ENCODE measurements at places on chromosomes 11 and 22.

DNA sequence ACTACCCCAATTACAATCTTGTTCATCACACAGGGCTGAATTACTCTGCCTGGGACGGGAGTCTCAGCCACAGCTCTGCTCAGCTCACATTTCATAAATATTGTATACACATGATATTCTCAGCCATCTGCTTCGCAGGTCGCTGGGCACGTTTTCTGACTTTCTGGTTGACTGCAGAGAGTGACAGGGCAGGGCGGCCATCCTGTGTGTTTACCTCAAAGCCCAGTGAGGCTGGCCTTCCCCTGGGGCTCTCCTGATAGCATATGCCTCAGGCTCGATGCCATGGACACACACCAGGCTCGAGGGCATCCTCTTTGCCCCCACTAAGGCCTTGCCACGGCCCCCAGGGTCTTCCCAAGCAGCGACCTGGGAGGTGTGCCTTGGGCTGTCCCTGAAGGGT lies 345.0 kb downstream of the CADM1 start:
- DNase-seq: no peak

- no peak for DNase-seq
These were observed 121.3 kb downstream of the MPPED1 start for GRCh38 chr22:43533156-43533530.

DNA sequence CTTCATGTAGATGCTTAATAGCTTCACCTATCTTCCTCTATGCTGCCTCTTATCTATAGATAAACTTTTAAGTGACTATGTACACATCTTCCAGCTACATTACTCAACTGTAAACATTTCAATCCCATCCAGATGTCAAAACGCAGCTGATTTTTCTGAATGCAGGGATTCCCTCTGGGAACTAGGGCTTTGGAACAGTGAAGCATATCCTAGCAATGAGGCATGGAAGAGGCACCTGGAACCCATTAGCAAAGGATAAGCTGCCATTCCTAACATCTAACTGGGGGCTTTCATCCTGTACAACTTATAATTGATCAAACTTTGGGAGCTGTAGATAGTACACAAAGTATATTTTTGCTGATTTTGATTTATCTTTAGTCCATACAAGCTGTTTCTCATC lies 40.8 kb upstream of the OPCML start:
- DNase-seq: no peak

GRCh38 chr11:123301013-123301591 lies 106.1 kb upstream of the CLMP start:
- peak; percentile 75 for DNase-seq

GRCh38 chr11:112785149-112785548 lies 176.1 kb upstream of the NCAM1 start:
- DNase-seq: no peak

DNA sequence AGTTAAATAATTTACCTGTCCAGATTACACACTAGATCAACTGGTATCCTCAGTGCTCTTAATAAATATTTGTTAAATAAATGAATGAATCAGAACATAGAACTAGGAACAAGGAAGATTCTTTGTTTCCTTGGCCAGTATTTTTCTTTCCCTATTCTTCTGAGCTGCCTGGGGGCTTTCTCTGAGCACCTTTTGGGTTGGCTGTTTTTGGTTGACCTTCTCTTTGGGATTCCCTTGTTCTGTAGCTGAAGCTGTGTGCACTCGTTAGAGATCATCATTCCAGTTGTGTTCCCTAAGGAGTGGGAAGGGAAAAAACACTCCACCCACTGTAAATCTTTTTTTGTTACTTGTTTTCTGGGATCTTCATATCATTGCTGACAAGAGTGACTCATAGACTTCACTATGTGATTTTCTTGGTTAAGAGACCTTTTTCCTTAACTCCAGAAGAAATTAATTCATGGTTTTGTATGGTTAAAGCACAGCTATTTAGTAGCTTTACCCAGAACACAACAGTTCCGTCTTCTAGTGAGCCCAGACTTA lies 84.3 kb downstream of the STIM1 start:
- DNase-seq: no peak

DNA sequence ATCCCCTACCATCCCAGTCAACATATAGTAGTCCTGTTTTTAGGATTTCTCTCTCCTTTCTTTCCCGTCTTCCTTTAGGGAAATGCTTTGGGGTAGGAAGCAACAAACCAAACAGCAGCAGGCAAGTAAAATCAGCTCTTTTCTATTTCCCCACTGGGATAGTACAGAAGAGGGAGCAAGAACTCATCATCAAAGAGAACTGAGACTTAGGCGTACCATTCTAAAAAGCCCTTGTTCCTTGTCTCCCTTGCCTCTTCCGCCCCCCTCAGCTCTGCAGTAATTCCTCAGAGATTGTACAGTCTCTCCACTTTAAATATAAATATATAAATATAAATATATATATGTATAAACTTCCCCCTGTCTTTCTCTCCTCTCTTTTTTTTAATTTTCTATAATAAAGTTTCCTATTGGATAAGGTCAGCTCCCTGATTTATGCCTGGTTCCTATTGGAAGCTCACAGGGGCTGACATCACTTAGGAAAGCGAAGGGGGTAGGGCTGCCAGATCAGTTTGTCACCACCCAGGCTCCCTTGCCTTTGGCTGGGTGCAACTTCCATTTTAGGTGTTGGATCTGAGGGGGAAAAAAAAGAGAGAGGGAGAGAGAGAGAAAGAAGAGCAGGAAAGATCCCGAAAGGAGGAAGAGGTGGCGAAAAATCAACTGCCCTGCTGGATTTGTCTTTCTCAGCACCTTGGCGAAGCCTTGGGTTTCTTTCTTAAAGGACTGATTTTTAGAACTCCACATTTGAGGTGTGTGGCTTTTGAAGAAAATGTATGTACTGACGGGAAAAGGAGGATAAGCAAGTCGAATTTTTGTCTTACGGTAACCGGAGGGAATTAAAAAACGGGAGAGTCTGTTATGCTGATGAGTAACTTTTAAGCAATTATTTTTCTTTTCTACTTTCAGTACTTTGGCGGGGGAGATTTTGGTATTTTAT lies at the start of gene CTNND1:
CTNND1 (plus strand) TSS at position 502 of the 934 bp plus-strand sequence. CDS start 29,677 bp downstream, outside the sequence.
- DNase-seq: peak; percentile 94
